Suppressor macrophage treated with lipopolysaccharide for 1 hour (primary cell): ENCODE measurements at places on chromosomes 5 and 9.
A peak's percentile ranks its signal among the peaks of the same experiment; 100 is the strongest.

DNA sequence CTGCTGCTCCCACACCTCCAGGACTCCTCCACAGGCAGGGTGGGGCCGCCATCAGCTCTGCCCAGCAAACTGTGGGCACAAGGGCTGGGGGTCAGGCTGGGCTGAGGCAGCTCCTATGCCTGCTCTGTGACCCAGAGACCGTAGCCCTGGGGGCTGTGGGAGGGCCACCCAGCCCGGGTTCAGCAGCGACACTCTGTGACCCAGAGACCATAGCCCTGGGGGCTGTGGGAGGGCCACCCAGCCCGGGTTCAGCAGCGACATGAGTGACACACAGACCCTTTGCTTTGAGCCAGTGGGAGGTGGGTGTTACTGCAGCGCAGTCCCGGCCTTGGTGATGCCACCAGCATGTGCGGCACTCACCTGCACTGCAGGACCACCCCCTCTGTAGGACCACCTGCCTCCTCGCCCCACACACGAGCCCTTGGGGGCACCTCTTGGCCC is 118.9 kb upstream of the LPCAT1 start:
- DNase-seq: no peak

DNA sequence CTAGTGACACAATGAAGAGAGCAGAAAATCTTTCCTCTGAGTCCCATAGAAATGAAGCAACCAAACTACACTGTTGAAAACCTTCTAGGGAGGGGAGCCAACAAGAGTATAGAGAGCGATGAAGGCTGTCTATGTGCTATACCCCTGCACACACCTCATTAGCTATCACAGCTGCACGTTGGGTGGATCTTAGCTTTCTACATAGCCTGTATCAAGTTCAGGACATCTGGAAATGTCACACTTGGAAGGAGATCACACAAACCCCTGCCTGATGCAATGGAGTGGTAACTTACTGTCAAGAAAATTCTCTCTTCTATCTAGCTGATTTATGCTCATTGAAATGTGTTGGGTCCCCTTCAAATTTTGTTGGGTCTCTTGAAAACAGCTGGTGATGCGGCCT is 127.0 kb upstream of the NTRK2 start:
- no peak for DNase-seq

DNA sequence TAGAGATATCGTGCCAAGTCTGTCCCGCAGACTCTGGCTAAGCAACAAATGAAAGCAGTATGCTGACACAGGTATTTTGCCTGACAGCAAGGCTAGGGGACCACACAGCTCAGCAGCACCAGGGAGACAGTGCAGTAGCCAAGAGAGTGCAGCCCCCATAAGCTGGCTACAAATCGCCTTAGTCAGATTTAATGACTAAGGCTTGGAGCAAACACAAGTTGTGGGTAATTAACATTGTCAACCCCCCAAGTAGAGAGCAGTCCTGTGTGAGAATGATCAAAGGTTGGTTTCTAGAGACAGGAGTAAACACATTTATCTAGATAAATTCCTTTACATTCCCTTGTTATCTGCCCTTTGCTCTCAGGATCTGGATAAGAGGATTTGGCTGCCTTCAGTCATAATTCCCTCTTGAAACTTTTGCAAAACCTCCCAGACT is 1434.5 kb upstream of the CDH6 start:
- DNase-seq: no peak

DNA sequence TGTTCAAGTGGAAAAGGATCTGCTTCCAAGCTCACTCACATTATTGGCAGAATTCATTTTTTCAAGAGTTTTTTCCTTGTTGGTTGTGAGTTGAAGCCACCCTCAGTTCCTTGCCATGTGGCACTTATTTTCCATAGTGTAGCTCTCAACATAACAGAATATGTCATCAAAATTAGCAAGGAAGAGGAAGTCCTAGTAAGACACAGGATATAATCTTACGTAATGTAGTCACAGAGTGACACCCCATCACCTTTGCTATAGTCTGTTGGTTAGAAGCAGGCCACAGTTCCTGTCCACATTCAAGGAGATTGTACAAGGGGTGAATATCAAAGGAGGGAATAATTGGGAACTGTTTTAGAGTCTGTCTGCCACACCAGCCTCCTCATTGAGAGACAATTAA is 15.7 kb downstream of the IRGM start:
- peak; percentile 29 for DNase-seq

GRCh38 chr9:134477342-134477925 is 151.2 kb downstream of the RXRA start:
- no peak for DNase-seq
